ENCODE measurements at places on chromosomes 12 and 14.

DNA sequence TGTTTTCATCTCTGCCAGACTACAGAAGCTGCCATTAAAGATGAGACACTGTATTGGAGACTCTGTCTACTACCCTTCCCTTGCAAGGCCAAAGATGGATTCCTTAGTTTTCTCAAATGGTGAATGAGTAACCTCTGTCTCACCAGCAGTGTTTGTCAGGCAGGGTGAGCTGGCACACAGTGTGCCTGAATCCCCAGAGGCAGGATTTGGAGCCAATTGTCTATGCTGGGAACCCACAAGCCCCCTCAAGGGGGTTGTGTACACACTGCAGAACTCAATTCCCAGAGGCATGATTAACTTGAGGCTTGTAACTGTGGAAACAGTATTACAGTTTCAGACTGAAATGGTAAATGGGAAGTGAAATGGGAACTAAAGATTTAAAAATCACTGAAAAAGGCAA, 136.8 kb upstream of the PTPRB start:
- no peak for DNase-seq

- DNase-seq, result no peak
Measured at GRCh38 chr14:70237710-70238109, 49.0 kb upstream of the SLC8A3 start.

DNA sequence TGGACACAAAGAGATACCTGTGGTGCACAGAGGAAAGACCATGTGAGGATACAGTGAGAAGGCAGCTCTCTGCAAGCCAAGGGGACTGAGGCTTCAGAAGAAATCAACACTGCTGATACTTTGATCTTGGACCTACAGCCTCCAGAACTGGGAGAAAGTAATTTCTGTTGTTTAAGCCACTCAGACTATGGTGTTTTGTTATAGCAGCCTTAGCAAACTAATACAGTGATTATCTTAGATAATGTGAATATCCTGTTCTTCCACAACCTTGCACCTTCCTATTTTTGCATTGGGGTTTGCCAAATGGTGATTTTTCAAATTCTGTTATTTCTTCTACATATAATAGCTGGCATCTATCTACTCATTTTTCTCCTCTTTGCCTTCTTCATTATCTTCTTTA, 8.2 kb upstream of the C14orf93 start:
- DNase-seq, result no peak

GRCh38 chr12:39440101-39440500, 2.8 kb downstream of the KIF21A start:
- no peak for DNase-seq

- DNase-seq, result no peak
Measured at GRCh38 chr14:105150026-105150367, 18.6 kb downstream of the JAG2 start.

- DNase-seq, result no peak
Measured at GRCh38 chr14:71220462-71220861, 313.2 kb downstream of the PCNX1 start.

DNA sequence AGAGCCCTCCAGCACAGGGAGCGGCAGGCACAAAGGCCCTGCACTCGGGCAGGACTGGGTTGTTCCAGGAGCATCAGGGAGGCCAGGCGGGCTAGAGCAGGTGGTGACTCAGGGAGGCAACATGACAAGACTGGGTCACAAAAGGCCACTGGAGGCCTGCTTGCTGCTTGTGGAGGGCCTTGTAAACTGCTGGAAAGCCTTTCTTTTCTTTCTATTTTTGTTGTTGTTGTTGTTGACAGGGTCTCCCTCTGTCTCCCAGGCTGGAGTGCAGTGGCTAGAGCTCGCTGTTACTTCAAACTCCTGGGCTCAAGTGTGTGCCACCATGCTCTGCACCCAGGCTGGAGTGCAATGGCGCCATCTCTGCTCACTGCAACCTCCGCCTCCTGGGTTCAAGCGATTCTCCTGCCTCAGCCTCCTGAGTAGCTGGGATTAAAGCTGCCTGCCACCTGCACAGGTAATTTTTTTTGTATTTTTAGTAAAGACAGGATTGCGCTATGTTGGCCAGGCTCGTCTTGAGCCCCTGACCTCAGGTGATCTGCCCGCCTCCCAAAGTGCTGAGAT, 11.8 kb upstream of the RCOR1 start:
- DNase-seq, result no peak

DNA sequence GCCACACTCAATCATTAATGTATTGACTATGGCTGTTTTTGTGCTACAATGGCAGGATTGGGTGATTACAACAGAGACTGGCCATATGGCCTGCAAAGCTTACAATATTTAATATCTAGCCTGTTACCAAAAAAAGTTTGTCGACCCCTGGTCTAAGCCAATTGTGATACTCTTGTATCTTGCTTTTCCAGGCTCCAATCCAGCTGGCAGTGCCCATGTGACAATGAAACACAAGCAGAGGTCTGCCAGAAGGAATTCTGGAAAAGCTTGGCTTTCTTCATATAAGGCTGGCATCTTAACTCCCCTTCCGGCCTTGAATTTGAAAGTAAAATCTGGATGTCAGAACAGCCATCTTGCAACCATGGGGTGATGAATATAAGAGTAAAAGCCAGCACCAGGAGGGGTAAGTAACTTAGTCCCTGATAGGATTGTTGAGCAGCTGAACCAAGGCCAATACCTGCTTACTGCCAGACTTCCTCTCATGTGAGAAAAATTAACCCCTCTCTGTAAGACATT, 458.7 kb downstream of the TMTC2 start:
- DNase-seq, result no peak

GRCh38 chr12:7729746-7730145, 17.4 kb downstream of the CLEC4C start:
- DNase-seq, result no peak

DNA sequence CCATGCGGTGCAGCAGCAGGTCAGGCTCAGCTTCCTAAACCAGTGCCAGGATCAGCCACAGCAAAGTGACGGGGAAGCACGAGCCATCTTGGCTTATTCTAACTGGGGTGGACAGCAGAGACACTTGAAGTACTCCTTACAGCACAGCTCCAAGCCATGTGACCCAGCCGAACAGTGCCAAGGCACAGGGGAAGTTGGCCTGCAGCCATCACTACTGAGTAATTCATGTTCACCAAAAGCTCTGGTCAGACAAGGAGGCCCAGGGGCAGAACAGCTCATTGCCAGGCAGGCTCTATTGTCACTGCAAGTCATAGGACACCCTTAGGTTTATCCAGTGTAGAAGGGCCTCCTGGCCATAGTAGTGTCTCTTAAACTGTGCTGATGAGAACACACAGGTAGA, 23.4 kb upstream of the SLC35F4 start:
- no peak for DNase-seq

- no peak for DNase-seq
Measured at GRCh38 chr14:75479770-75480600, 42.3 kb upstream of the BATF start.

DNA sequence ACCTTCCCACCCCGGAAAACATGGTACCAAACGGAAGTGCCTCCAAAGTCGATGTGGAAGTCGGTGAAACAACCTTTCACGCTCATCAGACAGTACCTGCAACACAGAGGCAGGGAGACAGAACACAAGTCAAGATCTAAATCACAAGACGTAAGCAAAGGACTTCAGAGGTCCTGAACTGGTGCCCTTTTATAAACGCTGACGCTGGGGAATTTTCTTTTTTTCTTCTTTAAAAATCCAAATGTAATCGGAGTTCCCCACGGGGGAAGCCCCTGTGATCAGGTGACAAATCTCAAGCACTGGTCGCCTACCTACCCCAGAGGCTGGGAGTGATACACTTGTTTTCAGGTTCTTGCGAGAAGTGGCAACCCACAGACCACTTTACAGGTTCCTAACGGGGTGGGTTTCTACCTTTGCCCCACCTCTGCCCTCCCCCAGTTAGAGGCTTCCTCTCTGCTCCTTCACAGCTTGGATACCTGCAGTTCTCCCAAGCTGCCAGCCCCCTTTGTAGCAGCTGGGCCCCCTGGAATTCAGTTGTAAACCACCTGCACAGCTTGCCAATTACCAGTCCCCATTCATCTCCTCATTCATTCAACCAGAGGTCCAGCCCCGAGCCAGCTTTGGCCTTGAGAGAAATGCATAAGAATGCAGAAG, 46.2 kb downstream of the KDM2B start:
- peak; percentile 30 for DNase-seq

DNA sequence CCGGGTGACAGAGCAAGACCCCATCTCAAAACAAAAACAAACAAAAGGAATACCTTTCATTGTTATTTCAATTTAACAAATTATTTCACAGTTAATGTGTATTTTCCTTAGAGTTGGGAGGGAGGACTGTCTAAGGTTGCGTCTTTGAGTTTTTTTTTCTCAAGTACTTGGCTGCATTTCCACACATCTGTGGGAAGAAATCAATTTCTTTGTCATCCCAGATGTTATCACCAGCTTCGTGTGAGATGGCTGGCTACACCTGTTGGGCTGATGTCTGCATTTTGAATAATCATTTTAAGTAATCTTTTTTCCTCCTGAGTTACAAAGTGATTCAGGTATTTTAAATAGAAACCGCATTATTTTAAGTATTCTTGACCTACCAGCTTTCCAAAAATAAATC, 59.4 kb downstream of the EML1 start:
- DNase-seq, result no peak

- no peak for DNase-seq
Measured at GRCh38 chr12:71134405-71134804, 23.4 kb downstream of the TSPAN8 start.

- no peak for DNase-seq
Measured at GRCh38 chr12:15852383-15852782, 29.8 kb upstream of the STRAP start.

DNA sequence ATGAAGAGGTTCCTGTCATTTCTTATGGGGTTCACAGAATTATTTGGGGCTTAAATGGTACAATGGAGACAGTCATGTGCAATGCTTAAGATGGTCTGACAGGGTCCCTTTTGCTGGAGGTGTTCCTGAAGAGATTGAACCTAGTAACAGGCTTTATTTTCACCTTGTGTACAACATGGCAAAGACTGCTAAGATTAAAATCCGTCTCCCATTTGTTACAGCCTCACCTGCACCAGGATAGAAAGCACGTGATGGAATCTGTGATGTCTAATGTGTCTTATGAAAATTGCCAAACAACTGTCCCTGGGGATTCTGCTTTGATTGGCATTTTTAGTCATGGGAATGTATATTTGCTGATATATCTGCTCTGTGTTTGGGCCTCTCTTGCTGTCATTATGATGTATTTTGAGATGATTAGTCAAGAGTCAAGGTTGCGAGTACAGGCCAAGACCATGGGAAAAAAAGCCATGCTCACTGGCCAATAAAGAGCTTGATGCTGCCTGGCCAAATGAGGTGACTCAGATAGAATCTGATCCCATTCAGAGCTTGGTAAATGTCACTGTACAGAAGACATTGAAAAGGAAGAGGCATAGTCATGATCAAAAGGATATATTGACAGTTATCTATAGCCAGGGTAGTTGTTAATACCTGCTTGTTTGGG, 96.1 kb downstream of the FLRT2 start:
- DNase-seq, result no peak

GRCh38 chr14:34227834-34228649, 234.0 kb downstream of the SPTSSA start:
- peak; percentile 24 for DNase-seq

DNA sequence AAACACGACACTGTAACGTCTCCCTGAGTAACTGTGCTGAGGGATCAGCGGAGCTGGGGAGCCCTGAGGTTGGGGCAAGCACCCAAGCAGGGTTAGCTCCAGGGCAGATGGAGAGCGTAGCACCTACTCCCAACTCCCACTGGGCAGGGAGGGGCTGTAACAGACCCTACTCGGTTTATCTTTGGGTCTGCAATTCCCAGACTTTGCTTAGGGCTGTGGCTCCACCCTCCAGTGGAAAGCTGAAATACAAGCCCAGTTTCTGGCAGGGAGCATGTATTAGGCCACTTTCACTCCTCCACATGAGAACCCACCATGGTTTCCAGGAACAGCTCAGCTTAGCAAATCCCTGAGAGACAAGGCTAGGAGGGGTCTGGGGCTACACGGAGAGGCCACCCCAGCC, 17.3 kb upstream of the TC2N start:
- DNase-seq, result no peak

GRCh38 chr12:48199774-48200221, 3.3 kb downstream of the OR10AD1 start:
- no peak for DNase-seq

- no peak for DNase-seq
Measured at GRCh38 chr12:59181196-59181777, 261.0 kb upstream of the LRIG3 start.

GRCh38 chr12:77847060-77847541, 16.4 kb downstream of the NAV3 start:
- no peak for DNase-seq

DNA sequence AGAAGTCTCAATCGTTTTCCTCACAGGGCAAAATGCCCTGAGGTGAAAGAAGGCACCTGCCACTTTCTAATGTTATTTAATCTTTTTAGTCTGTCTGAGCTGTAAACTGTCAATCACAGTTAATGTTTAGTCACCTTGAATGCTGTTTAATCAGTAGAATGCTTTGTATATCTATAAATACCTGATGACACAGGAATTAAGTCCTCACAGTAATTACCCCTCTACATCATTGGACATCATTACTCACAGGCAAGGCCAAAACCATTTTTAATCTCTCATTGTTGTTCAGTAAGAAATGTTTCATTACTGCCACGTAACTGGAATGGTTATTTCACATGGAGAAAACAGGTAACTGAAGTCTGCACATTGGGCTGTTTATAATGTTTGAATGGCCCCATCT, 178.8 kb downstream of the EXOC5 start:
- DNase-seq, result no peak

- DNase-seq, result peak; percentile 44
Measured at GRCh38 chr14:70807898-70808415, 1.4 kb downstream of the MAP3K9 start.

- no peak for DNase-seq
Measured at GRCh38 chr14:30638926-30639325, 16.8 kb downstream of the SCFD1 start.

DNA sequence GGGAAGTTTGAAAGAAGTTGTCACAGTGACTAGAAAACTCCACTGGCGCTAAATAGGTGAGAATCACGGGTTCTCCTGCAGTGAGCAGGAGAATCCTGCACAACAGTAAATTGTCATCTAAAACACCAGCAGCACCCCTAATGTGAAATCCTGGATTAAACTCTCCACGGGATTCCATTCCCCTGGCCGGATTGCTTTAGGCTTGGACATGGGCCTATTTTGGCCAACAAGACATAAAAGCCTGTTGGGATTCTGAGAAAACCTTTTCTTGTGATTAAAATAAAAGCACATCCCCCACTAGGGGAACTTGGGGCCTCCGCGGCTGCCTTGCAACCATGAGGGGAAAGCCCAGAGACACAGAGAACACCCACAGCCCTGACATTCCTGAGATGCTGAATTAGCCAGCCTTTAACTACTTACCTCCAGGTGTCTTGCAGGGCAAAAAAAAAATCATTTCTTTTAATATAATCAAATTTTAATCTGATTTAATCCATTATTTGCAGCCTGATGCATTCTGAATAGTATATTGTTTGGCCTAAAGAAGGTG, 21.0 kb upstream of the TSPAN11 start:
- DNase-seq, result no peak

- no peak for DNase-seq
Measured at GRCh38 chr14:39090548-39091111, 12.4 kb downstream of the SEC23A start.
